ENCODE measurements at places on chromosomes 5 and 9.
A peak's percentile ranks its signal among the peaks of the same experiment; 100 is the strongest.

- no peak for DNase-seq
Observed at GRCh38 chr9:95511616-95511931, 5.2 kb downstream of the PTCH1 start.

- no peak for DNase-seq
Observed at GRCh38 chr9:100583014-100583802, 5.3 kb downstream of the CAVIN4 start.

DNA sequence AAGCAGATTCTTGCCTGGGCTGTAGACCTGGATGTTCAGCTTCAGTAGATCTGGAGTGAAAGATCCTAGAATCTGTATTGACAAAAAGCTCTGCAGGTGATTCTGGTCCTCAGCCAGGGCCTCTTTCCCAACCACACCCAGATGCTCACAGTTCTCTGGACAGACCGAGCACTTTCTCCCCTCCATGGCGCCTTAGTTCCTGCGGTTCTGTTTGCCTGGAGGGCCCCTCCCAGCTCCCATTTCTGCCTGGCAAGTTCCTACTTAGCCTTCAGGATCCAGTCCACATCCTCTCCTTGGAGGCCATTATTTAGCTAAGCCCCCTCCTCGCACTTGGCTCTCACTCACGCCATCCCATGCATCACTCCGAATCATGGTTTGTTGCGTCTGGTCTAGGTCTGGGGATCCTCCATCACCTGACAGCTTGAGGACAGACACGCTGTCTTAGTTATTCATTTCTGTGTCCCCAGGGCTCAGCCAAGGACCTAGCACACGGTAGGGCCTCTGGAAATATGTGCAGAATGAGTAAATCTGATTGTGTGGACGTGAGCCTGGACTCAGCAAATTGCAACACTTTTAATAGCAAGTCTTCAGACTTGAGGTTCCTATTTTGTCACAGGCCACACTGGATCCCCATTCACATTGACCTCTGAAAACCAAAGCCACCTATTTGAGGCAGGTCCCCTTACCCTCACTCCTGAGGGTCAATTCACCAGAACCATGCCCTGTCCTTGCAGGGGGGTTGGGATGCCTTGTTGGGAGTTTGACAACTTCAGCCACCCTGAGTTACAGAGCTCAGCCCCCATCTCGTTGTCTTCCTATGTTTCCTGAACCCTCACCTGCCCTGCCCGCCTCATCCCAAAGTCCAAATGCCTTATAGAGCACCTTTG lies 50.7 kb downstream of the COL15A1 start:
- DNase-seq: no peak

DNA sequence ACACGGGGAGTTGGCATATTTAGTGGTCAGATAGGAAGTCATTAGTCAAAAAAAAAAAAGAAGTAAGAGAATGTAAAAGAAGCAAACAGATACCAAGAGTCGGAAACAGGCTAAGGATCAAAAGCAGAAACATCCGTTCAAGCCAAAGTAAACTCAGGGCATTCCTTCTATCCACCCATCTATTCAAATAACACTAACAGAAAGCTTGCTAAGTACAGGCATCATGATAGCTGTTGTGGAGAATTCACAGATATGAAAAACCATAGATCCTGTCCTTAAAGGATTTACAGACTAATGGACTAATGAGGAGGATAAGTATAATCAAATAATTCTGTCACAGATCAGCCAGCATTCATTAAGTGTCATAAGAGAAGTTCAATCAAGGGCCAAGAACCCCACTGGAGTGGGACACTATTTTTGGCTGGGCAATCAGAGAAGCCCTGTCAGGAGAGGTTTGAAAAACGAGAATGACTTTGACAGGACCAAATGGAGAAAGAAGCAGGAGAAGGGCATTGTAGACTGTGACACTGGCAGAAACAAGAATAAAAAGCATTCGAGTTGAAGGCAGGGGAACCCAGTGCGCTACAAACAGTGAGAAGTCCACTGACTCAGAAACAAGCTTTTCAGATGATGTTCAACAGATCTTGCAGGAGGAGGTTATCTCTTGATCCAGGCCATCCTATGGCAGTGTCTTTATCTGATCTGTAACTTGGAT lies 154.2 kb upstream of the TSLP start:
- no peak for DNase-seq

DNA sequence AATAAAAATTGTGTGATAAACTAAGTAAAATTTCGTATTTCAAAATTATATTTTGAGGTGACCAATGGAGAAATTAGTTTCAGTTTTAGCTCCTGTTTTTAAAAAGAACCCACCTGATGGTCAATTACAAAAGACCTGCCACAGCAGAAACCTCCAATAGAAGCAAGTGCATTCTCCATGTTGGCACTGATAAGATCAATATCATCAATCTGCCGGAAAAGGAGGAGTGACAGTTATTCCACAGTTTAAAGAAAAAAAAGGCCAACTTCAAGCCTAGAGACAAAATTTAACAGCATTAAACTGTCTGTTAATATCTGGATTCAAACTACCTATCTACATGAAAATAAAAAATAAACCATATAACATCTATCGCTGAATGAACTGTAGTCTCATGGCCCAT lies 67.7 kb downstream of the SPTLC1 start:
- DNase-seq: no peak

GRCh38 chr5:146003852-146004251 lies 67.5 kb downstream of the SH3RF2 start:
- DNase-seq: no peak

DNA sequence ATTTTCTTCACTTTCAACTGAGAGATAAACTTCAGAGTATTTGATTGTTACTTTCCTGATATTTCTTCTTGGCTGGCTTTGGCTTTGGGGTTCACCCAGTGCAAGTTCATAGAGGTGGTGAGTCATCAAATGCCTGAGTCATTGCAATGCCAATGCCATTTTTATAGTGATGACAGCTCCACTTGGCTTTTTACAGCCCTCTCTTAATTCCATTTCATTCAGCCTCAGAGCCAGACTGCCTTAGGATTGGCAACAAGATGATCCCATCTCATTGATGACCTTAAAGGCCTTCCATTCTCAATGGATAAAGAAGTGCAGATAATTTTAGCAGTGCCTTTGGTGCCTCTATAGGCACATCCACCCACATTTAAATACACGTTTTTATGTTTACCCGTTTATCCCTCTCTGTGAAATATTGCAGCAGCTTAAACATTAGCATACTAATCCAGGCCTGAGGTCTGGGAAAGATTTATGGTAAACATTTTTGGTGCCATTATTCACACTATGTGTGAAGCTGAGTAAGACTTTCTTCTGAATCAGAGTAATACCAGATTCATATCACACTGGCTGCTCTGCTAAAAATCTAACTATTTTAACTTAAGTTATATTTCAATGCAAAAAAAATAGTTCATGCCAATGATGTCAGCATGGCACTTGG lies 88.9 kb upstream of the TYRP1 start:
- no peak for DNase-seq

DNA sequence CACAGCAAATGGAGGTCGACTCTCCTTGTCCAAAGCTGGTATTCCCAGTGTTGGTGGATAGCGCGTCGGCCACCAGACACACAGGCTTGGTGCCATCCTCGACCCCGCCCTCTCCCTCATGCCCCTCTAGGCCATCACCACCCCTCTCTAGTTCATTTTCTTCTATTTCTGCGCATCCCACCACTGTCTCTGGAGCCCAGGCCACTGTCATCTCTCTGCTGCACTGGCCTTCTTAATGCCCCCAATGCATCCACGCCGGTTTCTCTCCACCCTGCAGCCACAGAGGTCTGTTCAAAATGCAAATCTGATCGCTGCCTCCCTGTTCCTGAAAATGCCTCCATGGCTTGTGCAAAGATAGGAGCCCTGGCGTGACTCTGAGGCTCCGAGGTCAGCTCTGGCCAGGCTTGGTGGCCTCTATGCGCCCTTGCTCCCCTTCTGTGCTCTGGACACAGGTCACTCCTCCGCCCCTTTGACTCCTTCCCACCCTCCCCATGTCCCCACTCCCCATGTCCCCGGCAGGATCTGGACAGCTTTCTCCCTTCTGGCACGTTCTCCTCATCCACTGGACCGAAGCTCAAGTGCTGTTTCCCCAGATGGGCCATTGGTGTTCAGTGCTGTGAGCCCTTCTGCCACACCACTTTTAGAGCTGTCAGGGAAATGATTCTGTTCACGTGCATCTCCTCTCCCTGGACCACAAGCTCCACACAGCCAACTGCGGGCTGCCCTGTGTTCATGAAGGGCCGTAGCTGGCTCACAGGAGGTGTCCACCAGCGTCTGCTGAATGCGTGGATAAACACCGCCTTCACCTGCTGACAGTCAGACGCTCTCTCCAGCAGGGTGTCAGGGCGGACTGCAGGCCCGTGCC lies 59.5 kb upstream of the RNF130 start:
- peak; percentile 12 for DNase-seq

DNA sequence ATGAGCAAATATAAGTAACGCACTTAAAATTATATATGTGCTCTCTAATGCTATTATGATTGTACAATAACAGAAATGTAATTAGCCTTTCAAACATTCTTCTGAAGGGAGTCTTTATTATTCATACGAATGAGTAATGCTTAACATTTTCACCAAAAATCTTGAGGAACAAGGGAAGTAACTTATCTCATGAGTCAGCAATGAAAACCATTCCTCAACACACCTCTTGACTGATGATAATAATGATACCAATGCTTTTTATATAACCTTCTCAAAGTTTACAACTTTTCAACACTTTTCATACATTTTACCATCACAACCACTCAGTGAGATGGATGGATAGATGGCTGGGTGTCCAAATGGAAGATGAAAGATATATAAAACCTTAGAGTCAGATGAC lies 369.3 kb downstream of the BNC2 start:
- DNase-seq: no peak

DNA sequence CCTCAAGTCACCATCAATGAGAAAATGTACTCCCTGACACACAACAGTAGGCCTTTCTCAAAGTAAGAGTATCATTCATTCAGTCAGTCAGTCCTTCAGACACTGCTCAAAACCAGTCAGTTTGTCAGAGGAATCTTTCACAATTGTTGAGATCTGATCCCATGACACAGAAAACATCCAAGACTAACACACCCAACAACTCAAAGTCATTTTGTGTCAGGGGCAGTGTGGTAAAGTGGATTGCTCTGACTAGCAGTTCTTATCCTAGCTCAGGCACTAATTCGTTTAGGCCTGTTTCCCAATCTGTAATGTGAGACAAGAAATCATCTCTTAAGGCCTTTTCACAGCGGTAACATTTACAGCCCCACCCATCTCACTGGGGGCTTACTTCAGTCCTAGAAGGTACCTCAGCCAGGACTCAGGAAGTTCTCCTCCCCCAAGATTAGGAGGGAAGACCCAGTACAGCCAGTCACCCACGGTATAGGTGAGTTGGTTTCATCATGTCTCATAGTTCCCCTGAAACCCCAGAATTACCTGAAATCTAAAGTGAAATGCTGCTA lies 31.9 kb downstream of the SH3TC2 start:
- DNase-seq: no peak

- no peak for DNase-seq
Observed at GRCh38 chr5:131377346-131377745, 113.5 kb downstream of the CDC42SE2 start.

GRCh38 chr9:13726746-13727145 lies 447.3 kb upstream of the MPDZ start:
- no peak for DNase-seq

GRCh38 chr5:6557807-6558575 lies 74.9 kb downstream of the NSUN2 start:
- DNase-seq: no peak

DNA sequence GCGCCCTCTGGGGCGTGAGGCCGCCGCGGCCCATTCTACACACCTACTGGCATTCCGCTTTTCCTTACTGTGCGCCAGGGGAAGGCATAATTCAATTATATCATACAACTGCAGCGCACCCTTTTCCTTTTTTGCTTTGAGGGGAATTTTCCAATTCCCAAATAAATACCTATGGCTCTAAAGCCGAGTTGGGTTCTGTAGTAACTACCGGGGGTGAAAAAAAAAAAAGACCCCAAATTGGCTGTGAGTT lies 34.1 kb upstream of the NFIB start:
- DNase-seq: no peak

- peak; percentile 40 for DNase-seq
Observed at GRCh38 chr9:110152704-110153374, 55.1 kb downstream of the C9orf152 start.

DNA sequence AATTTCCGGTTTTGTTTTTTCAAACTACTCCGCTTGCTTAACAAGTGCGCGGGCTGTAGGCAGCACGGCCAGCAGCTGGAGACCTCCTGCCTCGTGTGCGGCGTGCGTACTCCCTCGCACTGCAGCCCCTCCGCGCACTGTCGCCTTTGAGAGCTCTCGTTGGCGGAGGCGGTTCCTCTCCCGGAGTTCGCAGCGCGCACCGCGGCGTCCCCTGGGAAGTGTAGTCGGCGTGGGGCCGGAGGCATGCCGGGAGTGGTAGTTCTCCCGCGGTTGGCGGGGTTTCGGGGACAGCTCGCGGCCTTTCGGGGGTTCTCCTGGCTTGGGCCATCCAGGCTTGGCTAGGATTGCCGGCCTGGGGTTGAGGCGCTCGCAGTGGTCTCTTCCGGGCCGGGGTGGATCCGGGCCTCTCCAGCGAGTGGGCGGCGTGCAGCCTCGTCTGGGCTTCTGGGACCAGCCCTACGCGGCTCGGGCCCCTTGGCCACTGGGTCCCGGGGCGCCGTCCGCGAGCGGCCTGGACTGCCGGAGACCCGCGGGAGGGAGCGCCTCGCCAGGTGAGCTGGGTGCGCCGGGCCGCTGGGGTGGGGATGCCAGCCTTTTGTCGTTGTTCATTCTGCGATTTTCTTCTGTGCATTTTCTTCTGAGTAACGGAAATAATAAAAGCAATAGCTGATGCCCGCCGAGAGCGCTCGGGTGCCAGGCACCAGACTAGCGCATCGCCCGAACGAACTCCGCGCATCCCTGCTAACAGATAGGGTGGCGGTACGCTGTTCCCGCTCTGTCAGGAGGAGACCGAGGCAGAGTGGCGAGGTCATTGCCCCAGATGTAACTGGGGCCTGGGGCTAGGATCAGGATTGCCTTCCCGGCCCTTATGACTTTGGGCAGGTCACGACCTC lies at the start of gene ZNF354C:
Gene ZNF354C (plus strand): TSS at position 258 of the 893 bp plus-strand sequence. CDS start 1,696 bp downstream, outside the sequence.
- DNase-seq: peak; percentile 92

GRCh38 chr5:125659316-125660023 lies 763.7 kb upstream of the GRAMD2B start:
- DNase-seq: no peak

DNA sequence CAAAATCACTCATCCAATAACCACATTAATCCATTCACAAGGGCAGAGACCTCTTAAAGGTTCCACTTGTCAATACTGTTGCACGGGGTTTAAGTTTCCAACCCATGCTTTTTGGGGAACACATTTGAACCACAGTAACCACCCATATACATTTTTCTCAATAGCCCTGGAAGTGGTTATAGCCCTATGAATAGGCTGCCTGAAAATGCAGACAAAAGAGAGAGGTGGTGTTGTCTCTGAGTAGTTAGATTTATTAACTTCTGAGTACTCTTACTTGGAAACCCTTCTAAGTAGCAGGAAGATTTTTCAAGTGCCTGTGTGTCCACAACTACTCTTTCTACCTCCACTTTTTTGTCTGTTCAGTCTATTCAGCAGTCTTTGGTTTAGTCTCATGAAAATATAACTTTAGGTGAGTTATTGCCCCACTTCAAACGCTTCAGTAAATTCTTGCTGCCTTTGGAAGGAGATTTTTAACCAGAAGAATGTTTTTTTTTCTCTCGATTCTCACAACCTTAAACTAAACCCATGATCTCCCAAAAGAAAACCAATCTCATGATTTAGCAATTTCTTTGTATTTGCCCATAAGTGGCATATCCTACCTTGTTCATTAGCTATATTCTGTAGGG lies 42.6 kb downstream of the ARHGEF28 start:
- no peak for DNase-seq

Data from activated naive CD4-positive, alpha-beta T cell treated with anti-CD3 and anti-CD28 coated beads, Interleukin-2, amount 10 ng/mL, durations not matched to agents 7 days and 5 days (primary cell).